Activated CD8-positive, alpha-beta T cell treated with anti-CD3 and anti-CD28 coated beads for 36 hours (primary cell): ENCODE measurements at places on chromosomes 11 and 22.

DNA sequence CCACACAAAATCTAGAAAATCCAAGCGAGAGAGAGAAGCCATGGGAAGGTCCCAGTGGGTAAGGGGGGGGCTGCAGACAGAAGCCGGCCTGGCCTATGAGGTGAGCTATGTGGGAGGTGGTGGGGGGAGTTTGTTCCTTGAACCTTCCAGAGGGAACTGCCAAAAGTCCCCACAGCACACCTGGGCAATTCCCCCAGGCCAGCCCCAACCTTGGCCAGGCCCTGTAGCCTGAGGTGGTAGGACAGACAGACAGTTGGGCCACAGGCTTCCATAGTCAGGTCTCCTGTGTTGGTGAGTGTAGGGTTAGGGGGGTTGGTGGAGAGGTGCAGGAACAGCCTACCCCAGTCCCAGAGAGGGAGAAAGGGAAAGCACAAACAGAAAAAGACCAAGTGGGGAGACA lies 39.0 kb downstream of the LMO1 start:
- DNase-seq: no peak

GRCh38 chr22:42439821-42440674 lies 7.8 kb upstream of the NFAM1 start:
- DNase-seq: peak; percentile 8

- no peak for DNase-seq
These were observed 82.6 kb upstream of the SHISAL1 start for GRCh38 chr22:44395118-44396005.

GRCh38 chr22:38397189-38398085 lies 57.6 kb downstream of the KCNJ4 start:
- DNase-seq: no peak

GRCh38 chr11:92552942-92553341 lies 328.3 kb downstream of the FAT3 start:
- DNase-seq: no peak

- DNase-seq: no peak
These were observed 142.3 kb upstream of the MTNR1B start for GRCh38 chr11:92827132-92827531.

DNA sequence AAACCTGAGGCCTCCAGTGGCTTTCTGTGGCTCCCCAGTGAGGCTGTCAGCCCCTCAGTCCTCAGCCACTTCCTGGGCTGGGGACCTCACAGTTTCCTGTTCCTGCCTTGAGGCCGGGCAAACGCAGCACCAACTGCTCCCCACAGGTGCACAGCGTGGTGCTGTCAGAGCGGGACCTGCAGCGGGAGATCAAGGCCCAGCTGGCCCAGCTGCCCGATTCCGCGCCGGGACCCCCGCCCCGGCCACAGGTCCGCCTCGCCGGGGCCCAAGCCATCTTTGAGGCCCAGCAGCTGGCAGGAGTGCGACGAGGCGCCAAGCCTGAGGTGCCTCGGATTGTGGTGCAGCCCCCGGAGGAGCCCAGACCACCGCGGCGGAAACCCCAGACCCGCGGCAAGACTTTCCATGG lies 5.4 kb downstream of the TBC1D10C start:
- peak; percentile 88 for DNase-seq

- DNase-seq: no peak
These were observed 272.8 kb downstream of the FAM76B start for GRCh38 chr11:95516786-95517185.

GRCh38 chr11:81033779-81034540 lies 1593.1 kb upstream of the TENM4 start:
- no peak for DNase-seq

- no peak for DNase-seq
These were observed 15.1 kb upstream of the RRAS2 start for GRCh38 chr11:14373941-14374646.

DNA sequence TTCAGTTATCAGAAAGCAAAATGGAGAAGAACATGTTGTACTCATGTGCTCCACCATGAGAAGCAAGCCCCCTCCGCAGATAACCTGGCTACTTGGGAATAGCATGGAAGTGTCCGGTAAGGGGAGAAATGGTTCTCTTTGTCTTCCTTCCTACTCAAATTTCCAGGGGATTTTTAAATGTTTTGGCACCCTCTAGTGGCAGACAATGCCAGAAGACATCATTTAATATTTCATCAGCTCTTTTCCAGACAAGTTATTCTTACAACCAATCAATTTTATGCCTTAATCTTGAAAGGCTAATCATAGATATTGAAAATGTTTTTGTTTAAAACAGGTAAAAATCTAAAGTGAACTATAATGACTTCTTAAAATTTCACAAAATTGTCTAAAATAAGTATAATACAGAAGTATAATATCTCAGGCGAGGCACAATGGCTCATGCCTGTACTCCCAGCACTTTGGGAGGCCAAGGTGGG lies 15.7 kb downstream of the CRTAM start:
- DNase-seq: peak; percentile 64

GRCh38 chr11:131687291-131688047 lies 317.1 kb downstream of the NTM start:
- no peak for DNase-seq

DNA sequence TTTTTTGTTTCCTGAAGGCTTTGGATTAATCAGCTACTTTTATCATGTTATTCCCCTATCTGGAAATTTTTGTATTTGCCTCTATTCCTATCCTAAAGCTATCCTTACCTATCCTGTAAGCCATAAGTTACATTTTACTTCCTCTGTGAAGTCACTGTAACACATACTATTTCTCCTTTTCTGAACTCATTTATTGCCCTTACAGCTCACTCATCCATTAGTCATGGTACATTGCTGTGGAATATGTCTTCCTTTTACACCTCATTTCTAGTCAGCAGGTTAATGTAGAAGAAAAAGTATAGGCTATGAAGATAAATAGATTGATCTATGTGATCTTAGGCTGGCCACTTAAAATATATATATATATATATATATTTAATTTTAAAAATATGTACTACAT lies 28.0 kb downstream of the SWAP70 start:
- no peak for DNase-seq

GRCh38 chr22:46770726-46771125 lies 8.3 kb downstream of the TBC1D22A start:
- peak; percentile 46 for DNase-seq
